ENCODE measurements at places on chromosomes 5 and 9.

GRCh38 chr9:108844856-108845255 lies 10.9 kb downstream of the ACTL7B start:
- no peak for DNase-seq

DNA sequence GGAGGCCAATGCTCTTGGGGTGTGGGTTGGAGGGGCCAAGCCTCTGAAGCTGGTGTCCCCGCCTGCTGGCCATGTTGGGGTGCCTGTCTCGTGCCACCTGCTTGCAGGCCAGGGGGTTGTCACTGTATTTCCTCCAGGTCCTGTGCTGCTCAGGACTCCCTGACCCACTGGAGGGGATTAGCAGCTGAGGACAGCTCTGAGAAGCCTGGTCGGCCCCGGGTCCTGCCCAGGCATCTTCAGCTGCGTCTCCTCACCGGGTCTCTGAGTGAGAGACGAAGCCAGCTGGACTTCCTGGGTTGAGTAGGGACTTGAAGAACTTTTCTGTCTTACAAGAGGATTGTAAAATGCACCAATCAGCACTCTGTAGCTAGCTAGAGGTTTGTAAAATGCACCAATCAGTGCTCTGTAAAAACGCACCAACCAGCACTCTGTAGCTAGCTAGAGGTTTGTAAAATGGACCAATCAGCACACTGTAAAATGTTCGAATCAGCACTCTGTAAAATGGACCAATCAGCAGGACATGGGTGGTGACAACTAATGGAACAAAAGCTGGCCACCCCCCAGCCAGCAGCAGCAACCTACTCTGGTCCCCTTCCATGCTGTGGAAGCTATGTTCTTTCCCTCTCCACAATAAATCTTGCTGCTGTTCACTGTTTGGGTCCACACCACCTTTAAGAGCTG lies 20.6 kb upstream of the SLC9A3 start:
- no peak for DNase-seq

DNA sequence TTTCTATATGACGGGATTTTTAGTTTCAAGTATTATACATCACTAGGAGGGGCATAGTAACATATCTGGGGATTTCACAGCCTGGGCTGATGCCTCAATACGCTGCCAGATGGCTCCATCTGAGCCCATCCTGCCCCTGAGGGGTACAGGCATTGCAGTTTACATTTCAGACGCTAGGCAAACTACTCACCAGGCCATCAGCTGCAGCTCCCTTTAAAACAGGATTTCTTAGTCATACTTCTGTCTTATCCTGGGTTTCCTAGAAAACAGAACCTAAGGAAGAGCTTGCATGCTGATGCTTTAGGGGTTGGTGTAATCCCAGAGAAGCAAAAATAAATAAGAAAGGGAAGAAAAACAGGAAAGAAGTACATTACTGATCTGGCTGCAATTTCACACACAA lies 372.8 kb upstream of the PIK3R1 start:
- DNase-seq, result no peak

- no peak for DNase-seq
Measured at GRCh38 chr5:111556501-111556900, 44.2 kb upstream of the STARD4 start.

- no peak for DNase-seq
Measured at GRCh38 chr5:78855026-78855425, 130.1 kb downstream of the ARSB start.

DNA sequence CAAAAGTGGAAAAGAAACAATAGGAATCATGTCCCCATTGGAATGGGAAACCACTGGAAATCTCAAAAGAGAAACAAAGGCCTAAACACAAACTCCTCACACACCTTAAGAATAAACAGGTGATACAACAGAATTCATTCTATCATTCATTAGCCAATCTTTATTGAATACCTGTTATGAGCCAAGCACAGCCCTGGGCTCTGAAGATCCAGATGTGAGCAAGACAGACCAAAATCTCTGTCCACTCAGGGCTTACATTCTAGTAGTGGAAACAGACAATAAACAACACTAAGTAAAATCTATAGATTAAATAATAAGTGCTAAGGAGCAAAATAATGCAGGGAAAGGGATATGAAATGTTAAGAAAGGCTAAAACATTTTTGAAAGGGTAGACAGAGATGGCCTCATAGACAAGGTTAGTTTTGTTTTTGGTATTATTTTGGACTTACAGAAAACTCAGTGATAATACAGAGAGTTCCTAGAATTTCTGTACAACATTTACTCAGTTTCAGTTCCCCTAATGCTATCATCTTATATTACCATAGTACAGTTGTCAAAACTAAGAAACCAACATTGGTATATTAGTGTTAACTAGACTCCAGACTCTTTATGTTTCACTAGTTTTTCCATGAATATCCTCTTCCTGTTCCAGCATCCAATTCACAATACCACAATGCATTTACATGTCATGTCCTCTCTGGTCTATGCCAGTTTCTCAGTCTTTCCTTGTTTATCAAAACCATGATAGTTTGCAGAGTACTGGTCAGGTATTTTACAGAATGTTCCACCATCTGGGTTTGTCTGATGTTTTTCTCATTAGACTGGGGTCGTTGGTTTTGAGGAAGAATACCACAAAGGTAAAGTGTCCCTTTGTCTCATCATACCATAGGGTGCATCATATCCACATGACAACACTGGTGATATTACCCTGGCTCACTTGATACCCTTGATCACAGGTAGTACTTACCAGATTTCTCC lies 103.7 kb downstream of the SIL1 start:
- no peak for DNase-seq

DNA sequence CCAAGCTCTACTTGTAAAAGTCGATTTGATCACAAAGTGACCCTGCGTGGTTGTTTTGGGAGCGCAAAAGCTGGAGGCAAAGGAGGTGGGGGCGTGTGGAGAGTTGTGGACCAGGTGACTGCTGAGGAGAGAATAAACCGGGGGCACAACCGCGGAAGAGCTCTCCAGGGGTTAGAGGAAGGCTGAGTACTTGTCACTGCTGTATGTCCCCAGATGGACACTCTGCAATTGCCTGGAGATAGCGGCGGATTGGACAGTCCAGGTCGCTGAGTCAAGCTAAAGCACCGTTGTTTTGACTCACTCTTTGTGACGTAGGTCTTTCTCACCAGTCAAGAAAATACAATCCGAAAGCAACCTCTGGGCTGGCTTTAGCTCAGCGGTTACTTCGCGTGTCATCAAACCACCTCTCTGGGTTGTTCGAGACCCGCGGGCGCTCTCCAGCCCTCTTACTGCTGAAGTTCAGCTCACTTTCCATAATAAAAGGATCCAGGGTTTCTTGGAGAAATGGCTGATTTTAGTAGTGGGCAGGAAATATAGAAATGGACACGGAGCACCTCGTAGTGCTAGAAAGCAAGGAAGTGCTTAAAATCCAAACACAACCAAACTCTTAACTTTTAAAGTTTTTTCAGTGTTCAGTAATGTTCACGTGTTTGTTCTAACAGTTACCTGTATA lies 25.7 kb downstream of the ZMAT2 start:
- peak; percentile 67 for DNase-seq

DNA sequence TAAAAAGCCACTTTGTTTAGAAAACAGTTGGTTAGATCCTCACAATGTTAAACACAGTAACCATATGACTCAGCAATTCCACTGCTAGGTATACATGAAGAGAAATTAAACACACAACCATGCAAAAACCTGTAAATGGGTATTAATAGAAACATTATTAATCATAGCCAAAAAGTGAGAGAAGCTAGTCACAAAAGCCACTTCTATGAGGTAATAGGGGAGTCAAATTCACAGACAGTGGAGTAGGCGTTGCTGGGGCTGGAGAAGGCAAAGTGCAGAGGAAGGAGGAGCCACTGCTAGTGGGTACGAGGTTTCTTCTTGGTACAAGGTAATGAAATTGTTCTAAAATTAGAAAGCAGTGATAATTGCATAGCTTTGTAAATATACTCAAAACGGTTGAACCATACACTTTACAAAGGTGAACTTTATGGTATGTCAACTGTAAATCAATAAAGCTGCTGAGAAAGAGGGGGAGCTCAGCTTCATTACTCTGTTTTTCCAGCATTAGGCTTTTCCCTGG lies 364.4 kb downstream of the GADD45G start:
- DNase-seq, result no peak

DNA sequence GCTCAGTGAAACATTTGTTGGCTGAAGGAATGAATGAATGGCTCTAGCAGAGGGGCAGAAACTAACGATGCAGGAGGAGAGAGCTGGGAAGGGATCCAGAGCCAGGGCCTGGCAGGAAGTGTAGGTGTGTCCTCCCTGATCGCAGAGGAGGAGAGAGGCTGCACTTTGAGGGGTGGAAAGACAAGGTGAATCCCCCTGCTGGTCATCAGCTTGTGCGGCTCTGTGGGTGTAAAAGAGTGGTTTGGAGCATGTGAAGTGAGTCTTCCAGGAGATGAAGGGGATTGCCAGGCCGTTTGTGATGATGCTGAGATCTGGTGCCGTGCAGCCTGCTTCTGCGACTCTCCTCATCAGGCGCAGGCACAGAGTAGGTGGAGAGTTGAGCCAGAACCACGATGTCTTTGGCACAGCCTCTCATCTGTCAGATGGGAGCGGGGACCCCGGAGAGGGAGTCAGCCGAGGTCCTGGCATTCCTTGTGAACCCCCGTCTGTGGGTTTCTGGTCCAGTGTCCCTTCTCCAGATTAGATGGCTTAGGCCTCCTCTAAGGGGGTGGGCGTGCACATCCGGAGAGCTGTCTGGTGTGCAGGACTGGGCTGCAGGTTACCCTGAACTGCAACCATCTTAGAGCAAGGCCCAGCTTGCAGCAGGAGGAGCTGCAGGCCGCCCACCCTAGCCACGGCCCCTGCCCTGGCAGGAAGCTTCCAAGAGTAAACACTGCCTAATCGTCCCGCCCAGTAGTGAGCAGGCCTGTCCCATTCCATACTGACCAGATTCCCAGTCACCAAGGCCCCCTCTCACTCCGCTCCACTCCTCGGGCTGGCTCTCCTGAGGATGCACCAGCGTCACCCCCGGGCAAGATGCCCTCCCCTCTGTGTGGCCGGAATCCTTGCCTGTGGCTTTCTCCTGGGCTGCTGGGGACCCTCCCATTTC lies at the start of gene ADAMTS13:
ADAMTS13 (plus strand) TSS at position 753 of the 928 bp plus-strand sequence; CDS start at position 830, 77 bp downstream.
- no peak for DNase-seq

- no peak for DNase-seq
Measured at GRCh38 chr9:105328872-105329718, 84.6 kb downstream of the SLC44A1 start.

DNA sequence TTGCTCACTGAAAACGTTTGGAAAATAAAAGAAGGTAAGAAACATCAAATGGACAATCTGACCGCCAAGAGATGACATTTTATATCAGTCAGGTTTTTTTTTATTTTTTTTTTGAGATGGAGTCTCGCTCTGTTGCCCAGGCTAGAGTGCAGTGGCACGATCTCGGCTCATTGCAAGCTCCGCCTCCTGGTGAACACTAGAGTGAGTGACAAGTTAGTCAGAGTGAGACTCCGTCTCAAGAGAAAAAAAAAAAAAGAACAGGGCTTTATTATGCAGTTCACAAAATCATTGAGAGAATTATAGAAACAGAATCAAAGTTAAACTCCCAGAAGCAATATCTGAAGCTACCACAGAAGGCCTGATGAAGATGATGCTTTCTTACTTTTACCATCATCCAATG lies 70.1 kb downstream of the DTWD2 start:
- no peak for DNase-seq

DNA sequence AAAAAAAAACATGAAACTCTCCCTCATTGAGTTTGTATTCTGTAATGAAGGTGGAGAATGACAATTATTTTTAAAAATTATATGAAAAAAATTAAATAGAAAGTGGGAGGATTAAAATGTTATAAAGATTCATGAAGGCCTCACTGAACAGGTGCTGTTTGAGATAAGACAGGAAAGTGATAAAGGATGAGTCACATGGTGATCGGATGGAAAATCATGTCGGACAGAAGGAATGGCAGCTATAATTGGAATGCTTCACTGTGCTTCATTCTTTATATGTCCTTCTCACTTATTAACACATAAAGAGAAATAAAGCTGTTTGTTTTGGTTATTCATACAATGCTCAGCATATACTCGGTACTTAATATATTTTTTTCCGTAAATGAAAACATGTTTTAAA lies 464.5 kb upstream of the RGMB start:
- DNase-seq, result no peak

DNA sequence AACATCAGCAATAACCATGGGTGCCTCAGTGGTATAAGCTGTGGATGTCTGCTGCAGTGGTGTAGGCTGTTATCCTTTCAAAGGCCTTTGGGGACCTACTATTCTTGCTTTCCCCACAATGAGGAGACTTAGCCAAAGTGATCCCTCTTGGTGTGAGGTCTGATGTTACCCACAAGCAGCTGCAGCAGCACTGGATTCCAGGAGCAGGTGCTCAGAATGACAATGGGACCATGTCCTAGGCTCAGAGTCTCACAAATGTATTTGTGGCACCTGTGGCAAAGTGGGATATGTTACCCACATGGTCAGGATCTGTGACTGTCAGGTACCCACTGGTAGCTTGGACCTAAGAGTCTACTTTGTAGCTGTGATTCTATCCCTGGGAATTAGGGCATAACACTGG lies 70.4 kb downstream of the RNF130 start:
- no peak for DNase-seq

DNA sequence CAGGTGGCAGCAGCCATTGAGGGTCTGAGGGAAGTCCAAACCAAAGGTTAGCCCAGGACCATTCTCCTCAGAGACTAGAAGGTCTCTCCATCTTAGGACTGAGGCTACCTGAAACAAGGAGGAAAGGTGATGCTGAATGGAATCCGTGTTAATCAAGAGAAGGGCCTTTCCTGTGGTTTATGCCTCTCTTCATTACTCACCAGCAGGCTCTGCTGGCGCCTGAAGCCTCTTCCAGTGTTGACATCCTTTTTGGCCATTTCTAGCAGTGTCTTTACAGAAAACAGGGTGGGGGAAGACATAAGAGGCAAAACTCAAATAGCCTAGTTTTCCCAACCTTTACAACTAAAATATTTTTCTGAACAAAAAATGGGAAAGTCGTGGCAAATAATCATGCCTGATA lies 98.0 kb downstream of the ENC1 start:
- DNase-seq, result no peak

DNA sequence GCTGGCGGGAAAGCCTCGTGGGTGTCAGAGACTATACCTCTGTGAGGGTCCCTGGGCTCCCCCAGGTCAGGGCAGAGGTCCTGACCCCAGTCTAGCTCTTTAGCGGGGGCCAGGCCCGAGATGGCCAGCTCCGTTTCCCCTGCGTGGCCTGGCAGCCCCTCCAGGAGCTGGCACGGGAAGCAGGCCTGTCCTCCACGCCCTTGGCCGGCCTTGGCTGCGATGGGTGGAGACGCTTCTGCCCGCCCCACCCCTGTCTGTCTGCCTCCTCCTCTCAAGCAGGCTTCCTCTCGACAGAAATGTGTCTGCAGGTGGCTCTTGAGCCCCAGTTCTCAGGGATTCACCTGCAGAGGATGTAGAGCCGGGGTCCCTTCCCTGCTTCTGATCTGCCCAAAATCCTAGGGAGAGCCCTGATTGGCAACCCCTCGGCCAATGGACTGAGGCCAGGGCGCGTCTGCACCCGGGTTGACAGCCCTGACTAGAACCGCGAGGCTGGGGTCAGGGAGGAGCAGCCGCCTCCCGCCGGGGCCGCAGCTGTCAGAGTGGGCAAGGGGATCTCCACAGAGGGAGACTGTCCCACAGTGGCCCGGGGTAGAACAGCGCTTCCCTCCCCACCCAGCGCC lies 2.6 kb upstream of the GRIN1 start:
- no peak for DNase-seq

GRCh38 chr5:41683181-41683580 lies 172.8 kb upstream of the PLCXD3 start:
- DNase-seq, result no peak
